CD4-positive, alpha-beta T cell treated with Interferon alpha-2 for 1 hour (primary cell): ENCODE measurements at places on chromosomes 4 and X.

DNA sequence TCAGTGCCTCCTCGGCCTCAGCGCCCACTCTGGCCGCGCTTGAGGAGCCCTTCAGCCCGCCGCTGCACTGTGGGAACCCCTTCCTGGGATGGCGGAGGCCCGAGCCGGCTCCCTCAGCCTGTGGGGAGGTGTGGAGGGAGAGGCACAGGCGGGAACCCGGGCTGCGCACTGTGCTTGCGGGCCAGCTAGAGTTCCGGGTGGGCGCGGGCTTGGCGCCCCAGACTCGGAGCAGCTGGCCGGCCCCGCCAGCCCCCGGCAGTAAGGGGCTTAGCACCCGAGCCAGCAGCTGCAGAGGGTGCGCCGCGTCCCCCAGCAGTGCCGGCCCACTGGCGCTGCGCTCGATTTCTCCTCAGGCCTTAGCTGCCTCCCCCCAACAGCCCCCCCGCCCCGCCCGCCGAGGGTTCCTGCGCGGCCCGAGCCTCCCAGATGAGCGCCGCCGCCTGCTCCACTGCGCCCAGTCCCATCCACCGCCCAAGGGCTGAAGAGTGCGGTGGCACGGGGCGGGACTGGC lies 1137.0 kb downstream of the PCDH18 start:
- DNase-seq, result no peak

DNA sequence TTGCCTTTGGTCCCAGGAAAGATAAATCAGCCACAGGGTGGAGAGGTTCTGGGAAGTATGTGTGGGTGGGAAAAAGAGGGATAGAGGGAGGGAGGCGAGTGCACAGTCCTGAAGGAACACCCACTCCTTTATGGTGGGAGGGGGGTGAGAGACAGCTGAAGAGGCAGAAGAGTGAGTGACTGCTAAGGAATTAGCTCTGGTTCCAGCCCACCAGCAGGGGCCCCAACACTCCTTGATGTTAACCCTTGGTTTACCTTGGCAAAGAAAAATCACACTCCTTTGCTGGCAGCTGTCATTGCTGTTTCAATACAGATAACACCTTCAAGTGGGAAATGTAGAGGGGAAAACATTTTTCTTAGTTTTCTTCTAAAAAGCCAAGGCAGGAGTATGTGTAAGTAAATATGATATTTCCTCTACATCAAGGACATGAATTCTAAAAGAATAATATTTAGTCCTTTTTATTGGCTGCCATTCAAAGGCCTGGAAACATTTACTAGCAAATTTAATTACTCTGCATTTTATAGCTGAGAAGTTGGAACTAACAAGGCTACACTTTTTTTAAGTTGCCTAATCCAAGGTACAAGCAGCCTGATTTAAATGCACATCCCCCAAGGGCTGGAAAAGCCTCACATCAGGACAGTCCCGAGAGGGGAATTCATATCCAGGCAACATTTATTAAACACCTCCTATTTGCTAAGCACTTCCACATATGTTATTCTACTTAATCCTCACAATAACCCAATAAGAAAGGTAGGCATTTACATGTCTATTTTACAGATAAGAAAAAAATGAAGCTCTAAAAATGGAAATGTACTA lies 81.7 kb downstream of the HS6ST2 start:
- no peak for DNase-seq

- DNase-seq, result no peak
These were observed 33.7 kb upstream of the PRR27 start for GRCh38 chr4:70120323-70120722.

- no peak for DNase-seq
These were observed 23.5 kb upstream of the SYNPO2 start for GRCh38 chr4:118865091-118865708.

DNA sequence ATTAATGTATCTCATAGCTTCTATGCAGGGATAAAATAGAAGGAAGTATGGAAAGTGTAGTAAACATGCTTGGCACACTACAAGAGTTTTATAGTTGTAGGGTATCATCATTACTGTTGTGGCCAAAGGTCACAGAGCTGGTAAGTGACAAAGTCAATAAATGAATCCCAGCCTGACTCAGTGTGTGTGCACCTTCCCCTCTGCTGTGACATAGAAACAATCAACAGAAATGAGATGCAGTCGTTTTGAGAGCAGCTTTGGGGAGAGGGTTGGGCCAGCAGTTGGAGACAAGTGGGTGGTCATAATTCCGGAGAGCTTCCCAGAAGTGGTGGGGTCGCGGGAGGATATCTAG lies 82.4 kb upstream of the RBPJ start:
- DNase-seq, result no peak

GRCh38 chr4:48270523-48270897 lies 872 bp upstream of the TEC start:
- no peak for DNase-seq

DNA sequence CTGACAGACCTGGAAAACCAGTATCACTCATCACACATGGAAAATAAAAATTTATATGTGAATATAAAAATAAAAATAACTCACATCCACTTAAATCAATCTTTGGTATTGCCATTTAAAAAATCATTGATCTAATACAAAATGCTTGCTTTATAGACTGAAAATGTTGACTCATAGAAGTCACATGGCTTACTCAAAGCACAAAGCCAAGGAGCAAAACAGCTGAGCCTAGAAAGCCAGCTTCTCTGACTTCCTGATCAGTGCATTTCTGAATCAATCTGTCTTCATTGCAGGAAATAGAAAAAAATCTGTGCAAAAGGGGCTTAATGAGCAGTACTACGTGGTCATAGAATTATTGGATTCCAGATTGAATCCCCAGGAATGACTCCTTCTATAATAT lies 176.9 kb upstream of the HS3ST1 start:
- DNase-seq, result no peak

DNA sequence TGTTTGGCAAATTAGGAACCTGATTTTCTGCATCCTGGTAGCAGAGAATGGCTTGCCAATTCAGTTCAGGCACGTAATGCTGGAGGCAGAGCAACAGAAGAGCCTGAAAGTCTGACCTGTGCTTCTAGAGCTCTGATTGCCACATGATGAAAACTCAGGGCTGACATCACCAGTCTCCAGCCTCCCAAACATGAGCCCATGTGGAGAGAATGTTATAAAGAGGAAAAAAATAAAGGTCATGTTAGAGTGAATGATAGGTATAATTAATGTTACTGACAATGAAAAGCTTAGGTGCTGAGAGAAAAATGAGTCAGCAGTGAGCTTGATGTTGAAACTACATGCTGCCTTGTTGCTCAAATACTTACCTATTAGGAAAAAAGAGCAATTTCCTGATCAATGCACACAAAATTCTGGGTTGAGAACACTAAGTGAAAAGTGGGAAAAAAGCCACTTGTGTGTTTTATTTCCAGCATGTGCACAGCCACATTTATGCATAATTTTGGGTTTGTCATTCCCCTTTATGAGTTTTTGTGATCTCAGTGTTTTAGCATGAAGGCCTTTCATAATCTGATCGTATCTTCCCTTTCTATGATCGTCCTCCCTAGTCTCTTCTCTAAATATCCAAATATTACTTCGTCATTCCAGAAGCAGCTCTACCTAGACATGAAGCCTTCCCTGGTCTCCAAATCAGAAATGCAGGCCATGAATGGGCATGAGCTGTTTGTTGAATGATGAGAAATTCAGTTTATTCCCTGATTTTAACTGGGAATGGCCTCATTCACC lies 113.3 kb upstream of the CPEB2 start:
- no peak for DNase-seq

DNA sequence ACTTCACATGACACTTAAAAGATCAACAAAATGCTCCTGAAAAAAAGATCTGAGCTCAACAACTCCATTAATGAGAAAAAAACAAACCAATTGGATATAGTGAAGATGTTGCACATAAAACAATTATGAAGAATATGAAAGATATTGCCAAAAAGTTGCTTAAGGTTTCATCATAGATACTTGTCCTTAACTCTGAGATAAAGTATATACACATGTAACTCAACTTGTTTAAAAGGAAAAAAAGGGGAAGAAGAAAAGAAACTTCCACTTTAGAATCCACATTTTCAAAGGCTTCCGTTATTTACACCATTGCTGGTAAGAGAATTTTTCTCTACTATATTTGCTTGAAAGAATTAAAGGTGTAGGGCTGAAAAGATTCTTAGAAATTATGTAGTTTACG lies 2.7 kb downstream of the AFAP1 start:
- no peak for DNase-seq

- DNase-seq, result no peak
These were observed 238.9 kb downstream of the SLC7A11 start for GRCh38 chr4:138003248-138003647.

GRCh38 chr4:30875658-30876269 lies 155.6 kb downstream of the PCDH7 start:
- DNase-seq, result no peak

DNA sequence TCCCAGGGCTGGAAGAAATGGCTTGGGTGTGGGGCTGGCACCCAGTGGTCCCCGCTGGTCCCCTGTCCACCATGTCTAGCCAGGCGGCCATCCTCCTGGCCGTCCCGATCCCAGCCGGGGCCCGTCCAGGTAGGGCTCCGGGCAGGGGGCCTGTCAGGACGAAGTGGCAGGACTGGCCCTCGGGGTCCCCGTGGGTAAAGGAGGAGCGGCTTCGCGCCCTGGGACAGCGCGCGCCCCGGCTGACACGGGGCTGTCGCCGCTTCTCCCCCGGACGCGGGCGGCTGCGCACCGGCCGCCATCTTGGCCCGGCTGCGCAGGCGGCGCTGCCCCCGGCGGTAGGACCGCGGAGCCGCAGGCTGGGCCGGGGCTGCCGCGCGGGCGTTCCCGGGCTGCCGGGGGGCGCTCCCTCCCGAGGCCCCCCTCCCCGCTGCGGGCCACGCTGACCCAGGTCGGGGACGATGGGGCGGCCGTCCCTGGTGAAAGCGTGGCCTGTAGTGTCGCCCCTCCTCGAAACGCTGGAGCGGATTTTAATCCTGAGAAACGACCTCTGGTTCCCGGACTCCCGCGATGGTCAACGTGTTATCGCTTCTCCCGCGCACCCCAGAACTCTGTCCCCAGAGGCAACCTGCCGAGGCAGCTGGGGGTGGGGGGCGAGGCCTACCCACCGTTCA lies 60.4 kb upstream of the BCOR start:
- DNase-seq, result peak; percentile 52

- DNase-seq, result no peak
These were observed 150.3 kb upstream of the FAM9B start for GRCh38 chrX:9184211-9184610.

DNA sequence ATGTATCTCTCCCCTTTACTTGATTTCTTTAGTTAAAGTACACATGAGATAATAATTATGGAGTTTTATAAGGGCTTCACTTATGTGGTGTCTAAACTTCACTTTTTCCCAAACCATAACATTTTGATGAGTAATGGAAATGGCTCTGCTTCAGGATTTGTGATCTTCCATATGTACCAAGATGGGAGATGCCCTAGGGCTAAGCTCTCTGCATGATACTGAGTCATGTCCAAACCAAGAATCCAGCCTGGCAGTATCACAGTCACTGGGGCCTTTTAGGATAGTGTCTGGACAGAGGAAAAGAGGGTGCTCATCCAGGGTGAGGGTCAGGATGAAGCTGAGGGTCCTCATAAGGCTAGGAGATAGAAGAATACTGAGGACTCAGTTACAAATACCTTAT lies 47.9 kb upstream of the PAGE3 start:
- DNase-seq, result no peak

- no peak for DNase-seq
These were observed 84.0 kb downstream of the PRKG2 start for GRCh38 chr4:81131066-81131465.

- DNase-seq, result no peak
These were observed 406.8 kb downstream of the PCDH7 start for GRCh38 chr4:31126881-31127398.

DNA sequence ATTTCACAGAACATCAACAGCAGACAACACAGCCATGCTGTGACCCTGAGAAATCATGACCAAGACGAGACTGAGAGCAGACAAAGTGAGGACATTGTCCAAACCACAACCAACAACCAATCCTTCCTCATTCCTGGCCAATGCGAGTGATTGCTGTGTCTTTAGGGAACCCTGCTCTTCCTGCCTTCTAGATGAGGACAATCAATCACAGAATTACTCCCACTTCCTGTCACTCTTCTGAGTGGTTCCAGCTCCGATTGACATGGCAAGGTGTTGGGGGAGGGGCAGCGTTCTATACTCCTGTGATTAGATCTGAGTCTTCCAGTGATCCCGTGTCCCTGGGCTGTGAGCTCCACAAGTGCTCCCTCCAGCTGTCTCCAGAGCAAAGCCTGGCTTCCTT lies 227.8 kb downstream of the STIM2 start:
- no peak for DNase-seq

GRCh38 chr4:56684320-56685050 lies 3.4 kb upstream of the HOPX start:
- no peak for DNase-seq

- DNase-seq, result no peak
These were observed 2.8 kb downstream of the CMC4 start for GRCh38 chrX:155068165-155068564.

- no peak for DNase-seq
These were observed 140.4 kb downstream of the MID1IP1 start for GRCh38 chrX:38941675-38942074.

- no peak for DNase-seq
These were observed 290.6 kb upstream of the GRID2 start for GRCh38 chr4:92012899-92013867.
